ENCODE measurements at places on chromosomes 6 and 20.

- no peak for DNase-seq
Observed at GRCh38 chr6:146904596-146904995, 299.6 kb upstream of the STXBP5 start.

DNA sequence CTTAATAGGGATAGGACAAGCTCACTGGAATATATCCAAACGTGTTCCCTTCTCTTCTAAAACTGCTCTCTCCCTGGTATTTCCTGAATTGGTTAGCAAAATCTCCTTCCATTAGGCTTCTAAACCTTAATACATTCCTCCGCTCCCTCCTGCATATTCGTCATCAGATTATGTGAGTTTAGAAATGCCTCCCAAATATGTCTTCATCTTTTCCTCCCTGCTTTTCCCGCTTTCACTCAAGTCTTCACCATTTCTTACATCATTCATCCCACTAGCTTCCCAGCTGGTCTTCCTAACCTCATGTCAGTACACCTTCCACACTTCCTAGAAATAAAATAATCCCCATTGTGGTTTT lies 26.9 kb downstream of the SLC22A16 start:
- DNase-seq, result no peak

GRCh38 chr20:33869283-33869682 lies 58.1 kb downstream of the CHMP4B start:
- DNase-seq, result no peak

DNA sequence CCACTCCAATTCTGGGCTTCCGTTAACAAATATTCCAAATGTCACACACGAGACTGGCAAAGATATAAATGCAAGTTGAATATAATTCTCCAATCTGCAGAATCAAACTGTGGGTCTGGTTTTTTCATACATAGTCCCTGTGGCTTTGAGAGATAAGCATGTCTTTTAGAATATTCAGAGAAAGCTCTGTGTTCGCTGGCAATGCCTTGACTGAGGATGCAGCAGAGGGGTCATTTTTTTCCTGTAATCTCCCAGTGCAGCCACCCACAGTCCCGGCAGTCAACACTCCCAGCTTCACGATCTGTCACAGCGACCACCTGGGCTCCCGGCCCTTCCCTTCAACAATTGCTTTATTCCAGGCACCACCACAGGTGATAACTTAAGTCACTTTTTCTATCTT lies 30.5 kb downstream of the MUC22 start:
- no peak for DNase-seq

- peak; percentile 60 for DNase-seq
Observed at GRCh38 chr6:138107078-138107751, at the start of gene PERP. TSS of gene PERP (minus strand) at chr6:138107419. CDS start at chr6:138107340, 79 bp downstream.

- no peak for DNase-seq
Observed at GRCh38 chr6:57342148-57342669, 24.8 kb downstream of the PRIM2 start.

DNA sequence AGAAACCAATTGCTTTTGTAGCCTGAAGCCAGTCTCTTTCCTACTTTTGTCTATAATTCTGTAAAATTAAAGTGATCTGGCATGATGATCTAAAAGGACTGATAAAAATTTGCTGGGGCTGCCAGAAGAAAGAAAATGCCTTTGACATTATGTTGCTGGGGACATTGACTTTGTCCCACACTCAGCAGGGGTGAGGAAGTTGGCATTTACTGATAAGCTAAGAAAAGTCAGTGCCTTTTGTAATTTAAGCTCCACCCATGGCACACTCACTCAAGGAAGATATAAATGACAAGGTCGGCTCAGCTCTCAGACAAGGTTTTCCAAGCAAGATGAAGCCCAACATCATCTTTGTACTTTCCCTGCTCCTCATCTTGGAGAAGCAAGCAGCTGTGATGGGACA lies at the start of gene SEMG1:
SEMG1 (plus strand) TSS at position 309 of the 400 bp plus-strand sequence; CDS start at position 330, 21 bp downstream.
- DNase-seq, result no peak

DNA sequence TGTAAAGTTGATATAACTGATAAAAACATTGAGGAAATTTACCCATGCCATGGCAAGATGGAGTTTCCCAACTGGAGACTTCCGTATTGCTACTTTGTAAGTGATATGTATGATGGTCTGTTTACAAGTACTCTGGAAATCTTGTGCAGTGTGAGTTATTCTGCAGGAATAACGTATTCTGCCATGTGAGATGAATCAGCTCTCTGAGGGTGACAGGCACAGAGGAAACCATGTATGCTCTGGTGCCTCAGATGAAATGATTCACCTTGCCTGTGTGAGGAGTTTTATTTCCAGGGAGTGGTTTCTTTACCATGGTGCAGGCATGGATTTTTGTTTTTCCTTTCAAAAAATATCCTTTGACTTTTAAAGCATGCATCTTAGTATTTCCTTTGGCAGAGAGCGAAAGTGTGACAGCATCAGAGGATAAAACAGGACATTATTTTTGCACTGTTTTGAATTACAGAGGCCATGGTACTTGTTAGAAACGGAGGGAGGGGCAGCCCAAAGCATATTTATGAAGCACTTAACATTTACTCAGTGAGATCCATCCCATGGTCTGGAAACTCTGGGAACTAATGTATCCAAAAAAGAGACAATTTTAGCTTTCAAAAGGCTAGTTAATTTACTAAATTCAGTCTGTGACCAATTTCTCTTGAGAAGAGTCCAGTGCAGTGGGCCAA lies 36.0 kb upstream of the MTRF1L start:
- DNase-seq, result no peak

- DNase-seq, result no peak
Observed at GRCh38 chr6:26354162-26354561, 10.8 kb upstream of the BTN3A2 start.

DNA sequence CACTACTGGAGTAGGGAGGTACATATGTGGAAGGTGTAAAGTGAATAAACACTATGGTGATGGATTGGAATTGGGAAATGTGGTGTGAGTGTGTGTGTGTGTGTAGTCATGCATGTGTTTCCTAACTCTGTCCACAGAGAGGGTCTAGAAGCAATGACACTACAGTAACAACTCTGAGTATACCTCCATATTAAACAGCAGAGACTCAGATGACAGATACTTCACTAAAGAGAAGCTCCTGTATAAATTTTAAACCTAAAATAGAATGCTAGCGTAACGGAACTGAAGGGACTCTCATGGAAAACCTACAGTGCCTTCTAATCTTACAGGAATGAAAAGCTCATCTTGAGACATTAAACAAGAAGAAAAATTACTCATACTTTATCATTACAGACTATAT lies 150.5 kb downstream of the SLC16A10 start:
- no peak for DNase-seq

GRCh38 chr6:21527731-21528130 lies 65.8 kb upstream of the SOX4 start:
- DNase-seq, result no peak

GRCh38 chr6:144547409-144547808 lies 262.3 kb downstream of the UTRN start:
- no peak for DNase-seq

DNA sequence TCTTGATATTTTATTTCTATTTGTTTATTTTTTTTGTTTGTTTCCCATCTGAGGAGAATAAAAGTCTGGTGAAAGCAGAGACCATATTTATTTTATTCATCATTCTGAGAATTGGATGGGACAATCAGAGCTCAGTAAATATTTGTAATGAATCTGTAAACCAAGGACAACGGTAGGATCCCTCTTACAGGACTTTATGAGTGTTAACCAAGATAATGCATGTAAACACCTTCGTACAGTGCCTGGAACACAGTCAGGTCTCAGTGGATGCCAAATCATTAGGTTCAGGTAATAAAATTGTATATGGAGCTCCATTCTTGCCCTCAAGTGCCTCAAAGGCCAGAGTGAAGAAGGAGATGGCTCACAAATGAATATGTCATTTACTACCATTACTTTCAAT lies 288.7 kb downstream of the PAX1 start:
- no peak for DNase-seq

- DNase-seq, result no peak
Observed at GRCh38 chr6:89385156-89385667, 26.9 kb downstream of the RRAGD start.

DNA sequence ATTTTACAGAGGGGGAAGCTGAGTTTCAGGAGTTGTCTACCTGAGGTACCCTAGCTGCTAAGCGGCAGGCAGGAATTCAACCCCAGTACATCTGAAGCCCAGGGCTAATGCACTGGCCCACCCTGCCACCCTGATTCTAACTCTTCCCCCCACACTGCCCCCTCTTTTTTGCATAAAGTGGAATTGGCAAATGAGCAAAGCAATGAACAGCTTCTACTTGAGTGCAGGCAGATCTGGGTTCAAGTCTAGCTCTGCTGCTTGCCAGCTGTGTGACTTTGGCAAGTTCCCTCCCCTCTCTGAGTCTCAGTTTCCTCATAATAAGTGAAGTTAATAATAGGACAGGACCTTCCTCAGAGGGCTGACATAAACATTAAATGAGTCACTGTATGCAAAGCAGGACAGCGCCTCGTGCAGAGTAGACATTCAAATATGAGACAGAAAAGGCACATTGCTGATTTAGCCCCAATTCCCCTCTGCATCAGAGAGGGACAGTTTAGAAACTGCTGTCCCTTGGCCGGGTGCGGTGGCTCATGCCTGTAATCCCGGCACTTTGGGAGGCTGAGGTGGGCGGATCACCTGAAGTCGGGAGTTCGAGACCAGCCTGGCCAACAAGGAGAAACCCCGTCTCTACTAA lies 4.7 kb downstream of the ADA start:
- no peak for DNase-seq

- DNase-seq, result no peak
Observed at GRCh38 chr6:11021003-11021402, 23.1 kb downstream of the ELOVL2 start.

- DNase-seq, result no peak
Observed at GRCh38 chr20:43938017-43938655, 23.5 kb downstream of the TOX2 start.

DNA sequence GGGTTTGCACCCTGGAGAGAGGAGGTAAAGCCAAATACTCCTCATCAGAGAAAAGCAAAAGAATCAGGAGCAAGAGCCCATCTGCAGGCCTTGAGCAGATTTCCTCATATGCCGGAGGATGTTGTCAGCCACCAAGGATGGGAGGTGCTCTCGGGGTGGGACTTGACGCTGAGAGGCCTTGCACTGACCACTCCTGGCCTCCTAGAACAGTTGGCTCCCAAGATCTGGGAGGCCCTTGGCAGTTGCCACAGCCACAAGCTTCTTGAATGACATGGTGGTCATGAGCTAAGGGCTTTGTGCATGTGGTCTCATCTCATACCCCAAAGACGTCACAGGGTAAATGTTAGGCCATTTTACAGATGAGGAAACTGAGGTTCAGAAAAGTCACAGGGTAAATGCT lies 75.2 kb upstream of the PMEPA1 start:
- DNase-seq, result no peak

- DNase-seq, result no peak
Observed at GRCh38 chr6:13181393-13181792, 146.9 kb downstream of the TBC1D7 start.

DNA sequence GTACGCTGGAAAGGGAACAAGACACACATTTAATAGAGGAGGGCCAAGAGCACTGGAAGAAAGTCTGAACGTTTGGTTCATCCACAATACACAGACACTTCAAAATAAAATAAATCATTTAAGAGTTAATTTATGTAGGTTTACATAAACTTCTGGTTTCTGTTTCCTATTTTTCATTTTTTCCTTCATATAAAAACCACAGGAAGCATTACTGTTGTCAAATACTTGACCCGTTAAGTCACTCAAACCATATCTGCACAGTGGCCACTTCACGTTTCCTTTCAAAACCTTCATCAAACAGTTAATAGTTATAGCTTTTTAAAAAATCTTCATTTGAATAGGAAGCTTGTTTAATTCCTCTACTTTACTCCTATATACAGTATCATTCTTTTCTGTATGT lies 257.6 kb upstream of the THEMIS start:
- DNase-seq, result no peak

- DNase-seq, result no peak
Observed at GRCh38 chr20:37375227-37375626, 29.3 kb downstream of the SRC start.

- peak; percentile 31 for DNase-seq
Observed at GRCh38 chr6:138987080-138987642, 892 bp downstream of the REPS1 start.

DNA sequence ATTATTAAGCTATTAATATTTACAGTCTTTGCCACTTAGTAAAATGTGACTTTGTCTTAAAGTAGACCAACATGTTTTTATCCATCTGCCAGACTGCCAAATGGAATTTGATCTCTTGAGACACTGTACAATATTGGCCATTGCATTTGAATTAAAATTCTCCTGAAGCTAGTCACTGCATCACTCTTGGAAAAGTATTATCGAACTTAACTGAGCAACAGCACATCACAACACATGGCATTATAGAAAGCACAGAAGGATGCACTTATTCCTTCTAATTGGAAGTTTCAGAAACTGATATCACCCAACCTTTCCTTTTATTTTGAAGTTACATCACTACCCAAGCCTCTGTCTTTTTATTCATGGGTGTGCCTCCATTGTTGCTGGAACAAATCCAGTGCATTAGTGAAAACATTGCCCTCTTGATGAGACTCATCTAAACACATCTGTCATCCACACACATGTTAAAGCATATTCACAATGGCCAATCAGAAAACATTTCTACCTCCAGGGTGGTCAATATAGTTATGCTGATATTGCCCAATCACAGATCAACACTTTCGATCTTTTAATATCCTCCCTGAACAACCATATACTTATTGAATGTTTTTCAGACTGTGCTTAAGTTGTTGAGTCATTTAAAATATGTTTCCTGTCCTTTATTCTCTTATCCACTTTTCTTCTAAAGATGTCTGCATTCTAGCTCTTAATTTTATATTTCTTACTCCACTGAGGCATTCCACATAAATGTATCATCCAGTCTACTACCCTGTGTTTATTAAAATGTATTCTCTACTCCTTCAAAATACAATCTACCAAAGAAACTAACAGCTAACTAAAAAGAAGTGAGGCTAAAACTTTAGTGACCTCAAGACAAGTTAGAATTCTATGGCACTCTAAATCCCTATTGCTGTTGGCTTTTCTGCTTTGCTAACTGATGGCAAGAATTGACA lies 535.0 kb downstream of the RFPL4B start:
- DNase-seq, result no peak

- DNase-seq, result no peak
Observed at GRCh38 chr20:44614525-44614924, 32.1 kb downstream of the PKIG start.

GRCh38 chr6:142707255-142707654 lies 237.7 kb downstream of the HIVEP2 start:
- DNase-seq, result no peak

GRCh38 chr6:93136111-93136510 lies 283.2 kb downstream of the EPHA7 start:
- no peak for DNase-seq

DNA sequence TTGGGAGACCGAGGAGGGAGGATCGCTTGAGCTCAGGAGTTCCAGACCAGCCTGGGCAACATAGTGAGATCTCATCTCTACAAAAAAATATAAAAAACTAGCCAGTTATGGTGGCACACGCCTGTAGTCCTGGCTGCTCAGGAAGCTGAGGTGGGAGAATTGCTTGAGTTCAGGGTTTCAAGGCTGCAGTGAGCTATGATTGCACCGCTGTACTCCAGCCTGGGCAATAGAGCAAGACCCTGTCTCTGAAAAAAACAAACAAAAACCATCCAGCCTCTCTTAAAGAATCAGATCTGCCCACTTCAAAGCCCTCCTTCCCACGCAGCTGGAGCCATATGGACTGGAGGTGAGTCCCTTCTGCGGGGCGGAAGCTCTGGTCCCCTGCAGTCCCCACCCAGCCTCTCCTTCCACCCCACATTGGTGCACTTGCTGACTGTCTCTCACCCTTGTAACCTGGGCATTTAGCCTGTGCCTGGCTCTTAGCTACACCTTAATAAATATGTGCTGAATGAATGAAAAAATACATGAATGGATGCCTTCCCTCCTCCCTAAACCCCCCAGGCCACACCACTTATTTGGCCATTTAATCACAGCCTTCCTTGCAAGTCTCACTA lies 7.2 kb upstream of the PARD6B start:
- no peak for DNase-seq

GRCh38 chr6:41488433-41489119 lies 57.6 kb upstream of the FOXP4 start:
- peak; percentile 57 for DNase-seq
